ENCODE measurements at places on chromosomes 5 and 9. TPM values are rescaled to one million over a fixed set of nuclear protein-coding genes. Genes with fewer than 3 reads are reported as not detected.

The IL33 gene
- total RNA-seq = 50.1 TPM

The PPP2R2B gene
- 0.74 TPM for total RNA-seq

The SLC28A3 gene
- 1.2 TPM for total RNA-seq

The MSMP gene
- total RNA-seq = not detected

The THBS4 gene
- 9.2 TPM for total RNA-seq

The RANBP3L gene
- total RNA-seq = 0.18 TPM

The FAM81B gene
- 8.6 TPM for total RNA-seq

The SARDH gene
- 1.4 TPM for total RNA-seq

The TUBB4B gene
- total RNA-seq = 437 TPM

The STK32A gene
- total RNA-seq = 2.8 TPM

The CD180 gene
- 0.68 TPM for total RNA-seq

The AFAP1L1 gene
- 32.8 TPM for total RNA-seq

The CMBL gene
- 23.9 TPM for total RNA-seq

The PCDHGB7 gene
- total RNA-seq = 7.6 TPM

The PCDHB2 gene
- 3.1 TPM for total RNA-seq

The TAF11L10 gene
- not detected for total RNA-seq

The DAB2IP gene
- total RNA-seq = 58.3 TPM

The PTPRD gene
- total RNA-seq = 13.4 TPM

The TAS2R1 gene
- not detected for total RNA-seq

The CXCL14 gene
- total RNA-seq = 11.7 TPM

The BTNL3 gene
- 0.13 TPM for total RNA-seq

The COL5A1 gene
- total RNA-seq = 29.8 TPM

The SLCO4C1 gene
- 0.24 TPM for total RNA-seq

The PCDHA1 gene
- not detected for total RNA-seq

The ST8SIA4 gene
- 8.1 TPM for total RNA-seq

The ITK gene
- 1.6 TPM for total RNA-seq

The INSYN2B gene
- total RNA-seq = 0.29 TPM

The SLC4A9 gene
- 0.09 TPM for total RNA-seq

The CER1 gene
- not detected for total RNA-seq

The GALNT10 gene
- 19.1 TPM for total RNA-seq

The AHRR gene
- total RNA-seq = 3.8 TPM

The ASS1 gene
- 95.0 TPM for total RNA-seq

The ANKRD31 gene
- 0.08 TPM for total RNA-seq

The SHROOM1 gene
- total RNA-seq = 6.1 TPM

The IFNE gene
- not detected for total RNA-seq

The GNA14 gene
- 5.5 TPM for total RNA-seq

The RMI1 gene
- total RNA-seq = 4.0 TPM

The LCP2 gene
- 10.6 TPM for total RNA-seq
